ENCODE measurements at places on chromosomes 7 and 10.

GRCh38 chr7:138033241-138033640 is 31.4 kb upstream of the CREB3L2 start:
- no peak for DNase-seq

DNA sequence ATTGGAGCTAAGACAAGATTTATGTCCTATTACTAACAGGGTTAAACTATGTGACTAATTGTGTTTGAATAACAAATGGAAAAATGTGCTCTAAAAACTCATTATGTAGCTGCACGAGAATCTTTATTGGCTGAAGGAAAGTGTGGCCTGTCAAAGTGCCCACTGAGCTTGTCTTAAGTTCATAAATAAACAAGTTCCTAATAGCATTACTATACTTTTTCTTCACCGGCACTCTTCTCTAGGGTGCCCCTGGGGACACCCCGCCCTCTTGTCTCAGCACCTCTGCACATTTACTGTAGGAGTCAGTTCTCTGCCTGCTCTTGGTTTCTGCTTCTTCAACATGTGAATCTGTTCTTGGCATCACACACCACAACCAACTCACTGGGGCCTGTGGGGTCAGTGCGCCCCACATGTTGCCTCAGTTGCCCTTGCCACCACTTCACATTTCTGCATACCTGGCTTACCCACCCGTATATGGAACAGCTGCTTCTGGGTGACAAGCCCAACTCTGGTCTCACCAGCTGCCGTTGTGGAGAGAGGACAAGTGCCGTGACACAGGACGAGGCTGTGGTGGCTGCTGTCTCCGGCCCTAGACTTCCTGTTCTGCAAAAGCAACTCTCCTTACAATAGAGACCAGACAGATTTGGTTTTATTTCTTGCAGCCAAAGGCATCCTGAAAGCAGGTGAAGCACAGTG is 96.3 kb upstream of the DDC start:
- DNase-seq, result no peak

DNA sequence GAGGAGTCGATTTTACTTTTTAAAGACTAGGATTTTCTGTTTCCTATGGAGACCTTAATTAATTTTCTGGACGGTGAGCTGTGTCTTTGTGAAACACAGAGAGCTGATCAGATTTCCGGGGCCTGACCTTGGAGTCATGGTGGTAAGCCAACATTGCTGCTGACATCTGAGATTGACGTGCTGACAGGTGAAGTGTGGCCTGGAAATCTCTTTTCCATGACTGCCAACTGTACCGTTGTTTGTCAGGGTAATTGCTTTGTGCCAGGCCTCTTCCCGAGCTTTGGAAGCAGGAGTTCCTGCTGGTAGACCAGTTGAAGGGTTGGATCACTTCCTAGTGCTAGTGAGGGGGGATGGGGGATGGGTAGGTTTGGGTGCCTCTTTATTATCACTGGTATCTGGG is 71.2 kb downstream of the ADRA2A start:
- no peak for DNase-seq

DNA sequence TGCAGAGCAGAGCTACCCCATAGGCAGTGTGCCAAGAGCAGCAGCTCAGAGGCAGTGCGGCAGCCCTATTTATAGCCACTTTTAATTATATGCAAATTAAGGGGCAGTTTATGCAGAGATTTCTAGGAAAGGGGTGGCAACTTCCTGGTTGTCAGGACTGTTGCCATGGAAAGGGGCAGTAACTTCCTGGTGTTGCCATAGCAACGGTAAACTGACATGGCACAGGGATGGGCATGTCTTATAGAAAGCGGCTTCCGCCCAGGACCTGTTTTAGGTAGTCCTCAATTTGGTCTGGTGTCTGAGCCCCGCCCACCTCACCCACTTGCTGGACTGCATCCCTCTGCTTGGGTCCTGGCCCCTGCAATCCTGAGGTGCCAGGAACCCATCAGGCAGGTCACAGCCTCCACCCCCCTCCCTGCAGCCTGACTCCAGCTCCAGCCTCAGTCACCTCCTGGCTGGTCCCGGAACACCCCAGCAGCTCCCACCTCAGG is 115.8 kb downstream of the TMEM130 start:
- DNase-seq, result no peak

DNA sequence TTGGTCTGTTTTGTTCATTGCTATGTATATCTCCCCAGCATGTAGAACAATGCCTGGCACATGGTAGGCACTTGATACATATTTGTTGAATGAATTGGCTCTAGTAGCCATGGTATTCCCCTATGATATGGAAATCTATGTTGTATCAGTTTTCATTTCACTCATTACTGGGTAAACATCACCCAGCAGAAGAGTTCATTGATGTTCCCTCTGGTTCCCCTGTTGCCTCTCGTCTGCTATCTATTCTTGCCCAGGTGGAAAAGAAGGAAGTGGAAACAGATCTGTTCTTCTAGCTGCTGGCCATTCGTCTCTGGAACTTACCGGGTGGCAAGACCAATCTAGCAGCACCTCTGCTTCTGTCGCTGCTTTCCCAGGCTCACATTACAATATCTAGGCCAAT is 71.5 kb downstream of the LRRC4 start:
- no peak for DNase-seq

- DNase-seq, result no peak
These were observed 57.1 kb downstream of the AOC1 start for GRCh38 chr7:150909200-150909995.

GRCh38 chr7:148121401-148121800 is 469.2 kb upstream of the C7orf33 start:
- DNase-seq, result no peak

GRCh38 chr10:102779680-102780526 is 36.2 kb downstream of the WBP1L start:
- DNase-seq, result no peak

DNA sequence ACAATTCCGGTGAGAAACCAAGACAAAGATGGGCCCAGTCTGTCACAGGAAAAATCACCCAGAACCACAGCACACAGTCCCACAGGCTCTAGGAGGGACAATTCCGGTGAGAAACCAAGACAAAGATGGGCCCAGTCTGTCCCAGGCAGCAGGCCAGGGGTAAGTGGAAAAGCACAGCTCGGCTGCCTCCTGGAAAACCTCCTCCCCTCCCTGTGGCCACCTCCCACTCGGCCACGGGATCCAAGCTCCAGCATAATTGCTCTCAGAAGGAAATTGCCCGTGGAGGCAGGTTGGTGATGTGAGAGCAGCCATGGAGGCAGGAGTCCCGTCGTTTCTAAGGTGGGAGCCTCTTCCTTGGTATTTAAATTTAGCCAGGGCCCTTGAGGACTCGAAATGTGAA is 95.7 kb downstream of the PLXNA4 start:
- DNase-seq, result peak; percentile 80

- no peak for DNase-seq
These were observed 92.8 kb downstream of the DLG5 start for GRCh38 chr10:77833792-77834191.

DNA sequence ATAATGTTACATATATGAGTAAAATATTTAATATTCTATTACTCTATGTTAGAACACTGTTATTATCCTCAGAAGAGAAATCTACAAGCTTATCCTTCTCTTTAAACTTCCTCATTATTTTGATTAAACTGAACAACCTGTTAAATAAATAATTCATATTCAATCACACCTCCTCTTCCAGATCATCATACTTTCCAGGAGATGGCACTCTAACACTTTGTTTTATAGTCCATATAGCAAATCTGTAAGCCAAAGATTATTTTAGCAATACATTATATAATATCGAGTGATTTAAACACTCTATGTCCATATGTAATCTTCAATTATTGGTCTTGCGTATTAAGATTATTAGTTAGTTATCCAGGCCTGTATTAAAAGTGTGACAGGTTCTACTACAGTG is 694.1 kb downstream of the ANKRD7 start:
- DNase-seq, result no peak

DNA sequence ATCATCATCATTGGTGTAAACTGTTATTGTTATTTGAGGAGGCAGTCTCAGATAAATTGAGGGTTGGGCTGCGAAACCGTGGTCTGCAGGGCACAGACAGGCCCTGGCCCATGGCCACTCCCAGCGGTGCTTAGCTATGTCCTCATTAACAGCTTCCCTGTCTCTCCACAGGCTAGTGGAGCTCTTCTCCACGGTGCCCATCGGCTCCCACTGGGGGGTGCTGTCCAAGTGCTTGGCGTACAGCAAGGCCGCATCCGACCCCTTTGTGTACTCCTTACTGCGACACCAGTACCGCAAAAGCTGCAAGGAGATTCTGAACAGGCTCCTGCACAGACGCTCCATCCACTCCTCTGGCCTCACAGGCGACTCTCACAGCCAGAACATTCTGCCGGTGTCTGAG is 21.6 kb downstream of the GPR26 start:
- DNase-seq, result no peak

DNA sequence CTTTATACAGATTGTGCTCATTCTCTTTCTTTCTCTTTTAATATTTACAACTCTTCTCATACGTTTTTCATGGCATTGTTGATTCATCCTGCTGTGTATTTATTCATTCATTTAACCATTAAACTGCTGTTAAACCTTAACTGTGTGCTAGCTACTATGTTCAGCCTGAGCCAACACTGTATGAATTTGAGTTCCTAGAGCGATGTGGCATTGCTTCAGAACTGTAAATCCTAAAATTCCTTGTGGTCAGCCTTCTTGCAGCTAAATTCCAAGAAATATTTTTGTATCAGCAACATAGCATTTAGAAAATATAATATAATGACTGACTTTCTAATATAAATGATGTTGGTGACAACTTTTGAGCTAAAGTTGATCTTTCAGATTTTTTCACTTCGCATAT is 184.7 kb upstream of the FZD1 start:
- DNase-seq, result no peak

GRCh38 chr7:28487487-28487886 is 75.2 kb downstream of the CREB5 start:
- no peak for DNase-seq

DNA sequence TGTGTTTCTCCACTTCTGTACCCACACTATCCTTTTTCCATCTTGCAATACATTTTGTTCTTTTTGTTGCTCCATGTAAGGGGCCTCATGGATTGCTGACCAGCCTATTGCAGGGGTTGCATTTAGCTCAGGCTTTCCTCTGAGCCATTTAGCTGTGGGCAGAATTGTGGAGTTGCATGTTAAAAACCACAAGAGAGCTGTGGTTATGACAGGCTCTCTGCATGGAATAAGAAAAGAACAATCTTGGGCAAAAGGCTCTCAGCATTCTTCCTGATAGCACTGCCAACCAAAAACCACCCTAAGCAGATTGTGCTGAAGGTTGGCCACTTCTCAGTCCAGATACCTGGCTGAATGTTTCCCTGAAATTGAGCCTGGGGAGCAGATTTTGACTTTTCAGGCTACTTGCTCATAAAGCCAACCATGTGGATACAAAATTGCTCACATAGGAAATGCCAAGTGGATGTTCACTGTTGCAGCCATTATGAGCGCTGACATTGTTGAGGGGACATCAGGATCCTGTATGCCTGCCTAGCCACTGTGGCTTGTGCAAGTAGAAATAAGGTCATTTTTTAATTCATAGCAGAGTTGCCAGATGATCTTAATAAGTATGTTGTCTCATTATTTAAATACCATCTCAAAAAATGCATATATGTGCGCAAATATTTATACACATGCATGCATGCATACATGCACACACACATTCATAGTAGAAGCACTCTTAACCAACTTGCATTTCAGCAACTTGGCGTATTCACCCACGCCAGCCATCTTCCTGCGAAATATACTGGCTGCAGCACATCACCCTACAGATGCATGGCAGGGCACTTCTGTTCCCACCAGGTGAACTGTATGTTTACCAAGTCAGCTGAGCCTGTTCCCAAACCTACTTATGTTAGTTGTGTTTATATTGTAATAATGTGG is 695.4 kb downstream of the LRMDA start:
- DNase-seq, result no peak

DNA sequence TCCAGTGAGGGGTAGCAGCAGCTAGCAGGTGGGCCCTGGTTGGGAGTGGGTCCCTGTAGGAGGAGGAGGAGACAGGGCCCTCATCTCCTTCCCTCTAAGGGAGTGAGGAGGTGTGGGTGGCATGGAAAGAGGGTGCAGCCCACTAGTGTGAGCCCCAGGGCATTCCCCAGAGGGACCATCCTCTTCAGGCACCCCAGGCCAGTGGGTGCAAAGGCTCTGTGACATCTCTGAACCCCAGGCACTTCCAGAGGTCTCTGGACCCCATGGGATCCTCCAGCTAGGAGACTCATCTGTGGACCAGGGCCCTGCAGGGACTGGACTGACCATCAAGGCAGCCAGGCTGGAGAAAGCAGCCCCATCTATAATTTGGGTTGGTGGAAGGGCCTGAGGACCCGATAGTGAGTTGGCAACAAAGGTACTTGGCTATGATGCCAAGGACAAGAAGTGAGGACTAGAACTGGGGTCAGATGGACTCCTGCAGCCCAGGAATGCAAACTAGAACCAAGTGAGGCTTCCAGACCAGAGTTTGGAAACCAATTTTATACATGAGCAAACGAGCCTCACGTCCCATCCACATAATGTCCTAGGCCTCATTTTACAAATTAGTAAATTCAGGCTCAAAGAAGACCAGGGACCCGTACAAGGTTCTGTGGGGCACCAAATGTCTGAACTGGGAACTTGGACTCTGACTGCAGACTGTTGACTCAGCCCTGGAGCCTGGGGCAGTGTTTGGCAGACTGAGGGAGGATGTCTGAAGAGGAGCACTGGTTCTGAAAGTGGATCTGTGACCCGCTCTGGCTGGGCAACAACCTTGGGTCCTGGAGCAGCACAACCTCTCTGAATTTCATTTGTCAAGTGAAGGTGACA is 1.4 kb upstream of the VSTM4 start:
- DNase-seq, result no peak

DNA sequence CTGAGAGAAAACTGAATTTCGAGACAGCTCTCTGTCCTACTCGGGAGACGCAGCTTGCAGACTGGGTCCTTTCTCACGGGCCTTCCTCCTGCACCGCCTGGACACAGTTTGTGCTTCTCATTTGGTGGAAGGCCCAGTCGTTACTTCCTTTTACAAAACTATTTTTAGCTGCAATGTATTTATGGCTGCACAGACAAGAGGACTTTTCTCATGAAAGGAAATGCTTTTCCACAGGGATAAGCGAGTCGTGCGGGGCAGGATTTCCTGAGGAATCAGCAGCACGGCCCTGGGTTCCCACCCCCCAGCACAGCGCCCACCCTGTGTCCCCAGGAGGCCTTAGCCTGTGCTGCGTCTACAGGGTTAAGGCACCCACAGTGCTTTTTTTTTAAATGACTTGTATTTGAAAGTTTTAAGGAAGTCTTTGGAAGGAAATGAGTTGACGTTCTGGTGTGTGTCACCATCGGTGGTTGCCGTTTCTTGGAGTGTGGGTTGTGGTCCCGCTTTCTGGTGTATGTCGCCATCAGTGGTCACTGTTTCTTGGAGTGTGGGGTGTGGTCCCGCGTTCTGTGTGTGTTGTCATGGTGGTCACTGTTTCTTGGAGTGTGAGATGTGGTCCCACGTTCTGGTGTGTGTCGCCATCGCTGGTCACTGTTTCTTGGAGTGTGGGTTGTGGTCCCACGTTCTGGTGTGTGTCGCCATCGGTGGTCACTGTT is 50.9 kb downstream of the INPP5A start:
- peak; percentile 82 for DNase-seq
